ENCODE measurements at places on chromosomes 2 and 18.
A peak's percentile ranks its signal among the peaks of the same experiment; 100 is the strongest.

DNA sequence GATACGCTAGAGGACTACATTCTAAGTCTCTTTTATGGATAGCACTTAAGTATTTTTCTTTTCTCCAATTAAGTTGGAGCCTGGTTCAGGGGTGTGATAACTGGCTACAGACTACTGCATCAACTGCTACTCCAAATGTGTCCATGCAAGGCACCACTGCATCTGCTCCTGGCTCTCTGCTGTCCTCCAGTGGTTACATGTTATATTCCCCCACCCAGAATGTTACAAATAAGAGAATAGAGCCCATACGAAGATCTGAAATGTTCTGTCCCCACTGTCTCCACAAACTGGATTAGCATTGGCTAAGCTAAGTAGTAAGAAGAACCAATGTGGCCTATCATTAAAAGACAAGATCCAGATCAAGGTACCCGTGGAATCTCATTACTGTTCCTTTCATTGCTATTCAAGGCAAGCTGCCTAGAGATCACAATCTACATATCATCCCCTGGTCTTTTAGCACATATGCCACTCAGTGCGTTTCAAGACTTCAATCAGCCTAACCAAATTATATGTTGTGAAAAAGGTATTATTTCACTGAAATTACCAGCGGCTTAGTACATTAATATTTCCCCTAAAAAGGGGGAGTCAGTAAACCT, 308.3 kb upstream of the SLC8A1 start:
- no peak for DNase-seq

DNA sequence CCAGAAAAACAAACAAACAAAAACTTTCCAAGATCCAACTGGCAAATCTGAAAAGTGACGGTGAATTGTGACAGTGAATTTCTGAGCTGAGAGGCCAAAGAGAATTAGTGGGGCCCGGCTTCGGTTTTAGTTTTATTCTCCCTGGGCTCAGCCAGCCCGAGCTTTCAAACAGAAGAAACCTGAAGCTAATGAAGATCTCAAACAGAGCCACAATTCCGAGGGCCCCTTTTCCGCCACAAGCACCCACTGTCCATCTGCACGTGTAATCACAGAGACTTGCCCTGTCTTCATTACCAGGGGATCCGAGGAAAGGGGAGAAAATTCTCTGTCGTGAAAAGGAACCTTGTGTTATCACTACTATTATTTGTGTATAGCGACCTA, 4.2 kb upstream of the ONECUT2 start:
- DNase-seq, result no peak

DNA sequence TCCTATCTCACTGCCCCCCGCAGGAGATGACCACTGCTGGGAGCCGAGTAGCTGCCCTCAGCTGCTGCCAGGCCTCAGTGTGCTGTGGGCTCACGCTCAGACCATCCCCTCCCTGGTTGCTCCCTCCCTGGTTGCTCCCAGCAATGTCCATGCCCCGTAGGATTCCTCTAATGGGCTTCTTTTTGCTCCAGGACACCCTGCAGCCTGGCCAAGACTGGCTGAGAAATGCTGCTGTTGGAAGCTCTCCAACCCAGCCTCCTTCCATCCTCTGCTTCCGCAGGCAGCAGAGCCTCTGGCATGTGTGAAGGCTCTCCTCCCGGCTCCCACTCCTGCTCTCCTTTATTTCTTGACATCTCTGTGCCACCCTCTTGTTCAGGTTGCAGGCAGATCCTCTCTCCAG, 48.6 kb downstream of the SOX11 start:
- no peak for DNase-seq

GRCh38 chr2:86078774-86079545, 26.7 kb downstream of the POLR1A start:
- DNase-seq, result peak; percentile 47

DNA sequence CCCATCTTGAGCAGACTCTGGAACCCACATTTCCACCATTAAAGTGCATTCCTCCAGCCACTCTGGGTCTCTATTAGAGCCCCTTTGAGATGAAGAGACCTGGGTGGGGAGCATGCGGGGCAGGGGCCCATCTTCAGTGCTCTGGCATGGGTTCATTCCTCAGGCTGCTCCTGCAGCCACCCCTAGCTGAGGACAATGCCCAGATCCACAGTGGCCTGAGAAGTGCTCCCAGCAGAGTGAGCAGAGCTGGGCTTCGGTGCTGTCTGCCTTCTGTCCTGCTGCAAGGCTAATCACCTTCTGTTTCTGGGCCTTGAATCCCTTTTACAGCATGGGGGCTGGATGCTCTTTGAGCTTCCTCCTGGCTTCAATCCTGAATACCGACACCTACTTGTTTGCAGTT, 169.8 kb downstream of the TRIM43 start:
- DNase-seq, result no peak

DNA sequence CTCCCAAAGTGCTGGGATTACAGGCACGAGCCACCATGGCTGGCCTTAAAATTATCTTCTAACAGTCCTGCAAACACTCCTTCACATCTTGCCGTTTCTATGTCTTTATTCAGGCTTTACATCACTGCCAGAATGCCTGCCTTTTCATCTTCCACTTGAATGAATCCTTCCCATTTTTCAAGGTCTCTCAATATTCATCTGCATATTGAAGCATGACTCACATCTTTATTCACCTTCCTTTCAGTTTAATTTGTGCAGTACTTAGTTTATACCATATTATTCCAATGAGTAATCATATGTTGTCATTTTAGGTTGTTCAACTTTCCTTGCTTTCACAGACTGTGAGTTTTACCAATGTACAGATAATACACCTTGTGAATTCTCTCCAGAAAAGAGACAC, 510.1 kb upstream of the PIK3C3 start:
- no peak for DNase-seq

GRCh38 chr2:238487134-238487533, 60.4 kb downstream of the ASB1 start:
- DNase-seq, result no peak

- no peak for DNase-seq
Observed at GRCh38 chr2:214837466-214837865, 28.0 kb upstream of the BARD1 start.

DNA sequence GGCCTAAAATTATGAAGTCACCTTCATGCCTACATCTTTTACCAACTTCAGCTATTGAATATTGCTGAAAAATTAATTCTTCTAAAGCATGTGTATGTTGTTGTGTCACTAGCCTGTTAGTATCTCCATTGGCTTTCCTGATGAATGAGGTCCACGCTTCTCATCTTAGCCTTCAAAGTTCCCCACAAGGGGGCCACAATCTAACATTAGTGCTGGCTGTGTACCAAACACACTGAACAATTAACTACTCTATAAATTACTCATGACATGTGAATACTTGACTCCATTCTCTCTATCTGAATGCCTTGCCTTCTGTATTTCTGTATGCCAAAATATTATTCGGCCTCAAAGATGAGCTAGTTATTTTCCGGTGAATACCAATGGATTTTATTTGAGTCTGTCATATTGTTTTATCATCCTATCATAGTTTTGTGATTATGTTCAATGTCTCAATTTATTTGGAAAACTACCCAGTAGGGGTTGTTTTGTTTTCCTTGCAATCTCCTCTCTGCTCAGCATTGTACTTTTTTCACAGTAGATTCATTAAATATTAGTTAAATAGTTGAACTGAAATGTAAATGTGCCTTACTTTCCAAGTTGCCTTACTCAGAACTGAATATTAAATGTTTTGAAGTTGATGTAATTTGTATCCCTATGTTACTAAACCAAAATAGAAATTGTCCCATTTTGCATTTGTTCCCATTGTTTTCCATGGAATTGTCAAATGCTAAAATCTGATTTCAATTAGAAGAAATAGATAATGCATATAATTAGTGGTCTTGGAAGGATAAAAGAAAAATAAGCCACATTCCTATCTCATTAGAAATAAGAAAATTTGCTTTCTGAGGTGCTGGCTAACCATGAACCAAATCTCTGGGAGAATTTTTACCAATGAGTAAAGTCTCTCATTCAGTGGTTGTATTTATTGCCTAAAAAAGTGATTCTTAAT, 208.4 kb upstream of the COL3A1 start:
- DNase-seq, result no peak

DNA sequence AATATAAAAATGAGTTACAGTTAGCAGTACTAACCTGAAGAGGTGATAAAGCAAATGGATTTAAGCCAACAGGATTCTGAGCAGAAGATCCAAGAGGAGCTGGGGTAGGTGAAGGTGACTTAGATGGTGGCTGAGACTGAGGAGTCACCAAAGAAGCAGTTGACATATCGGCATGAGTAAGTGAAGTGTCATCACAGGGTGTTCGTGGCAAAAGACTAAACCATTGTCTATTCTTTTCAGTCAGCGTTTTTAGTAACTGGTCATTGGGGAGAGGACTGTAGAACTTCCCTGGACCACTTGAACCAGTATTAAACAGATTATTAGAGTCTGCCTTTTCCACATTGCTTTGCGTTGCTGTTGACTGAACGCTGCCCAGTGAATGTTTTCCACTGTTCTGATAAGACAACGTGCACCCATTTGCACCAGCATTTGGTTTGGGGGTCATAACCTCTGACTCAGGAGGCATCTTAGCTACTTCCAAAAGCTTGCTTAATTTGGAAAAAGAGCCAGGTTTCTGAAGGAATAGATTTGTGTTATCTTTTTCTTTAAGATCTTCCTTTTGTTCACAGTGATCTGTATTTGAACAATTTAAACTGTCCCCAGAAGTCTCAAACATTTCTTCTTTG, 63.3 kb upstream of the WDSUB1 start:
- no peak for DNase-seq

Data from GM13976 (cell line).